AG04450 (cell line): ENCODE measurements at places on chromosomes 13 and 19.

GRCh38 chr13:111392486-111392885 is 72.0 kb downstream of the TEX29 start:
- DNase-seq, result no peak

DNA sequence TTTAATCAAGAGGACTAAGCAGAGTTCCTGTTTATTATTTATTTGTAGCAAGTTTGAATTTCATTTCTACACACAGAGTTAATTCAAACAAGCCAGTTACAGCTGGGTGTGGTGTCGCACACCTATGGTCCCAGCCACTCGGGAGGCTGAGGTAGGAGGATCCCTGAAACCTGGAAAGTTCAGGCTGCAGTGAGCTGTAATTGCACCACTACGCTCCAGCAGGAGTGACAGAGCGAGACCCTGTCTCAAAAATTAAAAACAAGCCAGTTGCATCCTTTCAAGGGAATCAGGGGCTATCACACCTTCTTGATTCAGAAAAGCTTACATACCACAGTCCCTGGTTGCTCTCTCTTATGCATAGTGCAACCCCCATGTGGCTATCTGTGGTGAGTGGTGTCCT is 19.8 kb downstream of the ZNF586 start:
- no peak for DNase-seq

GRCh38 chr19:8682931-8683330 is 15.7 kb downstream of the ACTL9 start:
- DNase-seq, result no peak

DNA sequence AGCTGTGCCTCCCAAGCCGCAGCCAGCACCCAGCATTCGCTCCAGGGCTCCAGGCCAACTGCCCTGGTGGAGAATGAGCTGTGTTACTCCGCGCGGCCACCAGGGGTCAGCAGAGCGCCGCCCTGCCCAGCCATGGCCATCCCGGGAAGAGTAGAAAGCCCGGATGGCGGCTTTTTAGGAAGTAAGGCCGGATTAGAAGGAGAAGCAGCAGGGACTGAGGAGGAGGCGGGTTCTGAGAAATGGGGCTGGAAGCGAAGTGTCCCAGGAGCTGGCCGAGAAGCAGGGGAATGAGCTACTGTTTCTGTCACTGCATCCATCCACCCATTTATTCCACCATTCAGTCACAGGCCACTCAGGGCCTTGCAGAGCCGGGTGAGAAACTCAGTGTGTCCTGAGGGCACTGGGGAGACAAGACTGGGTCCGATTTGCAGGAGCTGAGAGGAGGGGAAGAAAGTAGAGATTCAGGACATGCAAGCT is 6.6 kb upstream of the NPAS1 start:
- DNase-seq, result peak; percentile 23

GRCh38 chr19:45547965-45548609 is 36.5 kb downstream of the OPA3 start:
- DNase-seq, result no peak

- DNase-seq, result no peak
Measured at GRCh38 chr13:94666065-94666464, 46.3 kb downstream of the SOX21 start.

GRCh38 chr13:112071723-112072533 is 5.0 kb downstream of the SOX1 start:
- no peak for DNase-seq

DNA sequence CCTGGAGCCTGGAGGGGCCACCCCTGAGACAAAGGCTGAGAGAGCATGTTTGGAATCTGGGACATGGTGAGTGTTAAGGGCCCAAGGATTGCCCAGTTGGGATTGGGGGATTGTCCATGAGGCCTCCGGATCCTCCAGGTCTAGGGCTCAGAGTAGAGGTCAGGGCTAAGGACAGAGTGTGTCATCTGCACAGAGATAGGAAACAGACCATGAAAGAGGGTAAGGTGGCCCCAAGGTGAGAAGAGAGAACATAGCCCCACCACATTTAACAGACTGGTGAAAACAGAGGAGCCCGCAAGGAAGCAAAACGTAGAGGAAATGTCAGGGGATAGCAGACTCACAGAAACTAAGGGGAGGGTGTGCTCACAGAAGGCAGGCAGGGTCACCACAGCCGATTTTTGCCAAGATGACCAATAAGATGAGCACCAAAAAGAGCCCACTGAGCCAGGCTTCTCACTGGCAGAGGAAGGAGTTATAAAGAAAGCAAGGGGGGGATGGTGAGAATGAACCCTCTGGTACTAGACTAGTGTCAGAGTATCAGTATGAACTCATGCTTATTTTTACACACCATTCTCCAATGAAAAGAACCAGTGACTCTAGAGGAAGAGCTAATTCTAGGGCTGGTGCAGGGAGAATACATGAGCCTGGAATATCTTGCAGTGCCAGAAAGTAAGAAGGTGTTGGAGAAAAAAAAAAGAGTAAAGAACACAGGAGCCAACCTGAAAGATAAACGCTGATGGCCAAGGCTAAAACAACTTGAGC is 17.5 kb downstream of the DYRK1B start:
- DNase-seq, result no peak

- no peak for DNase-seq
Measured at GRCh38 chr19:53597023-53597422, 34.8 kb upstream of the DPRX start.

- DNase-seq, result peak; percentile 66
Measured at GRCh38 chr13:67515895-67516294, 285.8 kb upstream of the PCDH9 start.

- no peak for DNase-seq
Measured at GRCh38 chr13:27293076-27293691, 22.6 kb downstream of the RASL11A start.

GRCh38 chr13:80945328-80945727 is 604.4 kb upstream of the SPRY2 start:
- no peak for DNase-seq

- peak; percentile 89 for DNase-seq
Measured at GRCh38 chr13:60163478-60164233, at the start of gene DIAPH3. DIAPH3 (minus strand) TSS chr13:60163928; CDS start chr13:60163766, 162 bp downstream.

DNA sequence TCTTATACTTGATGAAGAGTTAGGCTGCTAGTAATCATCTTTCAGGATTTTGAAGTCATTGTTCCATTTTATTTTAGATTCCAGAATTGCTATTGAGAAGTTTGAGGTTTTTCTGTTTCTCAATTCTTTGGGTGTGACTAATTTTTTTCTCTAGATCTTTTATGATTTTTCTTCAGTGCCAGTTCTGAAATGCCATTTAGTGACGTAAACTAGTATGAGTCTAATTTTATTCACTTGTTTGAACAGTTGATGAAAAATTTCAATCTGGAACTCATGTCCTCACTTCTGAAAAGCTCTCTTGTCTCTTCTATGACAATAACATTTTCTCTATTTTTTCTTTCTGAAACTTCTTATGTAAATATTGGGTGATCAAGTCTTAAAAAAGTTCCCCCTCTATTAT is 188.5 kb upstream of the HTR2A start:
- no peak for DNase-seq

GRCh38 chr19:3471954-3472655 is 8.2 kb downstream of the SMIM24 start:
- no peak for DNase-seq

DNA sequence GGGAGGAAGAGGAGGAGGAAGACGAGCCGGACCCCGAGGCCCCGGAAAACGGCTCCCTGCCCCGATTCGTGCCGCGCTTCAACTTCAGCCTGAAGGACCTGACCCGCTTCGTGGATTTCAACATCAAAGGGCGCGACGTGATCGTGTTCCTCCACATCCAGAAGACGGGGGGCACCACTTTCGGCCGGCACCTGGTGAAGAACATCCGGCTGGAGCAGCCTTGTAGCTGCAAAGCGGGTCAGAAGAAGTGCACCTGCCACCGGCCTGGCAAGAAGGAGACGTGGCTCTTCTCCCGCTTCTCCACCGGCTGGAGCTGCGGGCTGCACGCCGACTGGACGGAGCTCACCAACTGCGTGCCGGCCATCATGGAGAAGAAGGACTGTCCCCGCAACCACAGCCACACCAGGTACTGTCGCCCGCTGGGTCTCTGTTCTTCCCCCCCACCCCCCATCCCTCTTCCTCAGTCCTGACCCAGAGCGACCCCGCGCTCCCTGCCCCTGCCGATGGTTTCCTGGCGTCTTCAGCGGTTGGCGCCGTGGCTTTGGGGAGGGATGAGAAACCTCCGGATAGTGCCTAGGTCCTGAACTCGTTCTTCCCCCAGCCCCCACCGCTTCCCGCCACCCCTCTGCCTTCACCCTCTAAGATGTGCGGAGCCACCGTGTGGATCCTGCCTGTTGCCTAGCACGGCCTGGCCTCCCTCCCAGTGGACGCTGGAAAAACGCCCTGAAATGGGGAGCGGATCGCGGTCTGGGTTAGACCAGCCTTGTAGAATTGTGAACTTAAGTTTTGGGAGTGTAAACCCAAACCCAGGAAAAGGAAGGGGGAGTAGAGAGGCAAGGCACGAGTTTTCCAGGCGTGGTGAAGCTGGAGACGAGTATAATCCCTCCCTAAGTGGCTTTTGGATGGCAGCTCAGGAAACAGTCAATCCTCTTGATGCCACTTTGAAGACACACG is 1.5 kb downstream of the HS6ST3 start:
- DNase-seq, result no peak

GRCh38 chr19:50286443-50286842 is 42.7 kb downstream of the KCNC3 start:
- DNase-seq, result no peak

- DNase-seq, result no peak
Measured at GRCh38 chr19:13983213-13983889, 22.8 kb downstream of the RFX1 start.

DNA sequence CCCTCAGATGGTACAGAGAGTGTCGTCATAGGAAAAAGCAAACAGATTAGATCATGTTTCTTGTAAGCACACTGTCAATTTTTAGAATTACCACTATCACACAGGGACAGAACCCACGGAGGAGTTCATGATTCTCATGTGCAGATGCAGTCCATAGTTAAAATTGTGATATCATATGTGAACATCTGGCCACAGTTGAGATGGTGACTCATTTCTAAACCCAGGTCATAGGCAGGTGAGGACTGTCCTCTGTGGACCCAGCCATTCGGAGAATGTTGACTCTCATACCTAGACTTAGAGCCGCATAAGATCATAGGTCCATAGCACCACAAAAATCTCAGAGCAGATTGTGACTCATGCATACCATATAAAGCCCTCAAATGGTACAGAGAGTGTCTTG is 17.8 kb upstream of the ZNF730 start:
- DNase-seq, result no peak

GRCh38 chr13:39765801-39766463 is 110.5 kb downstream of the COG6 start:
- DNase-seq, result no peak

GRCh38 chr19:51027873-51028272 is 1.5 kb upstream of the KLK11 start:
- no peak for DNase-seq

GRCh38 chr13:81636120-81636519 is 1295.2 kb upstream of the SPRY2 start:
- DNase-seq, result no peak

DNA sequence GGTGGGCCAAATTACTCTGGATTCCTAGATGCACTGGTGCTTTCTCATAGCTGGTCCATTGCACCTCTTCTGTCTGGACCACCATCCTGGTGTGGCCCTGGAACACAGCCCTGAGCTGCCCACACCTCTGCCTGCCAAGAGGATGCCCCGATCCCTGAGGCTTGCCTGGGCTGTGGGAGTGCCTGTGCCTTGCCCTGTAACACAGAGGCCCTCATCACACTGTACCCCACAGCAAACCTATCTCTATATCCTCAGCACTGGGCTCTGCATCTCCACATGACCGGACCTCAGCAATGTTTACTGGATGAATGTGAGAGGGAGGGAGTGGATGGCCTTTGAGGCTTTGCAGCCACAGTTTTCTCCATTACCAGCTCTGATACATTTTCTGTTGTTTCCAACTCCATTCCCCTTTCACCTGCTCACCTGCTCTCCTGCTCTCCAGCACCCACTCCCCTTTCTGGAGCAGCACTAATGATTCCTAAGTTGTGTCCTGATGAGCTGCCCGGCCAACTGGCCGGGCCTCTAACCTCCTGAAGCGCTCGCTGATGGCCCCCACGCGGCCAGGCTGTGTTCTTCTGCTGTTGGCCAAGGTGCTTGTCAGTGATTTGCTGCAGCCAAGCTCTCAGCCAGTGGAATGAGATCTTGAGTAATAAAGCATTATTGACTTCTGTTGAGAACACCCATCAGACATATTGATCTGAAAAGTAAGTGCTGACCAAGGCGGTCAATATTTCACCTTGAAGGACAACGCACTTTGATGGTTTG is 232.6 kb downstream of the TEX29 start:
- no peak for DNase-seq

GRCh38 chr13:26837997-26838396 is 77.4 kb upstream of the GPR12 start:
- DNase-seq, result no peak

- DNase-seq, result no peak
Measured at GRCh38 chr19:14654786-14655560, 19.7 kb downstream of the ADGRE3 start.

GRCh38 chr13:30346153-30346788 is 38.9 kb upstream of the KATNAL1 start:
- DNase-seq, result no peak

- no peak for DNase-seq
Measured at GRCh38 chr13:68676513-68677115, 1431.0 kb upstream of the ATXN8OS start.

- no peak for DNase-seq
Measured at GRCh38 chr13:97140131-97140530, 82.0 kb upstream of the MBNL2 start.

DNA sequence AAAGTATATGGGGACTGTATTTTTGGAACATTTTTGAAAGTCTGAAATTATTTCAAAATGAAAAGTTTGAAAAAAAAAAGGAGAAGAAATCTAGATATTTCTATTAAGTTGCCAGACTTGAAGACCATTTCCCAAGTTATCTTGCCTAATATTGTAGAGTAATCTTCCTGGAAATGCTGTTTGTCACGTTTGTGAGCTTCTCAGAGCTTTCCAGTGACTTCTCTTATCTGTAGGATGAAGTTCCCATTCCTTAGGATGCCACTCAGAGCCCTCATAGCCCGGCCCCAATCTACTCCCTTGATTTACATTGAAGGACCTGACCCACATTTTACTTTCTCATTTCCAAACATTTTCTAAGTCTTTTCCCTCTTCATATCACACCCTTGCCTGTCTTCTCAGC is 23.6 kb downstream of the CEACAM8 start:
- no peak for DNase-seq

GRCh38 chr13:23608138-23608537 is 37.9 kb downstream of the TNFRSF19 start:
- no peak for DNase-seq

DNA sequence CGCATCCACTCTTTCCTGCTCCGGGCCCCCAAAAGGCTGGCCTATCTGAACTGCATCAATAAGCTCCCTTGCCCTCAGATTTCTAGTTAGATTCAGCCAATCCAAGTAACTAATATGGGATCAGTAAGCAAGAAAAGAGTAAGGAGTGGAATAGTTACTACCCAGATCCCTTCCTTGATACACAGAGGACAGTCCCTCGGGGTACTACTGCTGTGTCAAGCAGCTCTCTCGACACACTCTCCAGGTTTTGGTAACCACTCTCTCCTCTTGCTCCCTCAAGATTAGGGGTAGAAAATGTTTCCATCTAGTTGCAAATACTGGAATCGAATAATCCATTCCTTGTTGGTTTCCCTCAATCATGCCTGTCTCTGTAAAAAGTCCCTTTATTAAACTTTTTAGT is 65.4 kb downstream of the UGGT2 start:
- no peak for DNase-seq
